ENCODE measurements at places on chromosomes 7 and 10. TPM values are rescaled to one million over a fixed set of nuclear protein-coding genes. Genes with fewer than 3 reads are reported as not detected.

DNA sequence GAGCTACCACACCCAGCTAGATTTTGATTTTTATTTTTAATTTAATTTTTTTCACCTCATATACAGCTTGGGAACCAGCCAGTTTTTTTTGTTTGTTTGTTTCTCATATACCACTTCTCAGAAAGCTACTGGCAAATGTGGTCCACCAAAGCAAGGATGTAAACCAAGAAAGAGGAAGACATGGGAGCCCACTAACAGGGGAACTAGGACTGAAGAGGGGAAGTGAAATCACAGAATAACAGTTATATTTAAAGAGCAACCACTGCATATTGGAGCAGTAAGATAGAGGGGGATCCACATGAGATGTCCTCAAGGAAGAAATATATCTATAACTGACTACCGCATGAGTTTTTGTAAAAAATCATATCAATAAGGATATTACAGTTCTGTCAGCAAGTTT, 10.5 kb downstream of the CPVL start:
- DNase-seq, result no peak

DNA sequence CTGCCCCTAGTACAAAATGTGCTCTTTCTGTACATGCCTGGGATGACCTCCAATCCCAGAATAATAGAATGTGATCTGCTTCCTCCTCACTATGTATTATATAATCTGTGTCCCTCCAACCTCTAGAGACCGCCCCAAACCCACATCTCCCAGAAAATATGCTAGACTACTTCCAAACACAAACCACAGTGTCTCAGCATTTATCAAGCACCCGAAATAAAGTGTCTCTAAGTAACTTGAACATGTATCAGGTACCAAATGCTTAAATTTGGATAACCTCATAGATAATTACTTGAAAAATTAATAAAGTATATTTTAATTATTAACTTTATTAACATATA, 16.1 kb downstream of the LYZL1 start:
- no peak for DNase-seq

- no peak for DNase-seq
These were observed 182.8 kb downstream of the CREB5 start for GRCh38 chr7:28595076-28595475.

- DNase-seq, result no peak
These were observed 126.8 kb downstream of the RSU1 start for GRCh38 chr10:16690417-16690816.

GRCh38 chr7:55086413-55087201, 67.8 kb downstream of the EGFR start:
- peak; percentile 72 for DNase-seq

- no peak for DNase-seq
These were observed 237.7 kb downstream of the CACNB2 start for GRCh38 chr10:18377898-18378297.

DNA sequence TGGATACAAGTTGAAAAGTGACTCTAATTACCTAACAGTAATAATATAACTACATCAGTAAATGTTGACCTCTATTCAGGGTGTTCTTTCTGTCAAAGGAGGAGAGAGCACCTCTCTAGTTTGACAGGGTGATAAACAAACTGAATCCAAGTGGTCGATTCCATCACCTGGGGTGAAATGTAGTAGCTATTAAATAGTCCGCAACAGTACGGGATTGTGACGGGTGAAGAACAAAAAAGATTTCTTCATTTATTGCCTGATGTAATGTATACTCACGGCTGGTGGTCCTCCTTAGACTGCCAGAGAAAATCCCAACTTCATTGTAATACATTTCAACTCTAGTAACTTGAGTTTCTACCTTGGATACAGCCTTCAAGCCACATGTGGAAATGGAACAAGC, 292.5 kb upstream of the CELF2 start:
- no peak for DNase-seq

GRCh38 chr7:116212869-116213268, 2.5 kb downstream of the TES start:
- no peak for DNase-seq

- DNase-seq, result no peak
These were observed 1.6 kb upstream of the GTF2I start for GRCh38 chr7:74655768-74656440.

DNA sequence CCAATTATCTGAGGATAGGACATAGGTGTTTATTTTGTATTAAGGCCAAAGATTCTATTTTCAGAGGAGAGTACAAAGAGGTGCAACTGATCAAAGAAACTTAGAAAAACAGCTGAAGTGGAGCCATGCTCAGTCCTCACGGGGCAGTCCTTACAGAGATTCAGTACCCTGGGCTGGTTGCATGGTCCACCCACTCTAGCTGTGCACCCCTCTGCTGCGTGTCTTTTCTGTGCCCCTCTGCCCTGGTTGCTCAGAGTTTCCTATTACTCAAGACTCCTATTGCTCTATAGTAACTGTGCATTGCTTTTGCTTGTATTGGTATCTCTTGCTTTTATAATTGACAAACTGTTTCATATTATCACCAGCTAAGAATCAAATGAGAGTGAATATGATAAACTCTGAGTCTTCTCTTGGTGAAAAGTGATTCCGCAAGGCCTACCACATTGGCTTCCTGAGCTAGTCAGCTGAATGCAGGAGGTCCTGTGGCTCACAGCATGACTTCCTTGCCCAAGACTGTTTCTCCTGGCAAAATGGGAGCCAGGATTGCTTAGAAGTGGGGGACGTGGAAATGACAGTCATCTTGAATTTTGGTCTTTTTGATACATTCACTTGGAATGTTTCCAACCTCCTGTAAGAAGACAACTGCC, 137.0 kb downstream of the GLCCI1 start:
- no peak for DNase-seq

GRCh38 chr7:116614499-116615262, 57.3 kb upstream of the MET start:
- no peak for DNase-seq

DNA sequence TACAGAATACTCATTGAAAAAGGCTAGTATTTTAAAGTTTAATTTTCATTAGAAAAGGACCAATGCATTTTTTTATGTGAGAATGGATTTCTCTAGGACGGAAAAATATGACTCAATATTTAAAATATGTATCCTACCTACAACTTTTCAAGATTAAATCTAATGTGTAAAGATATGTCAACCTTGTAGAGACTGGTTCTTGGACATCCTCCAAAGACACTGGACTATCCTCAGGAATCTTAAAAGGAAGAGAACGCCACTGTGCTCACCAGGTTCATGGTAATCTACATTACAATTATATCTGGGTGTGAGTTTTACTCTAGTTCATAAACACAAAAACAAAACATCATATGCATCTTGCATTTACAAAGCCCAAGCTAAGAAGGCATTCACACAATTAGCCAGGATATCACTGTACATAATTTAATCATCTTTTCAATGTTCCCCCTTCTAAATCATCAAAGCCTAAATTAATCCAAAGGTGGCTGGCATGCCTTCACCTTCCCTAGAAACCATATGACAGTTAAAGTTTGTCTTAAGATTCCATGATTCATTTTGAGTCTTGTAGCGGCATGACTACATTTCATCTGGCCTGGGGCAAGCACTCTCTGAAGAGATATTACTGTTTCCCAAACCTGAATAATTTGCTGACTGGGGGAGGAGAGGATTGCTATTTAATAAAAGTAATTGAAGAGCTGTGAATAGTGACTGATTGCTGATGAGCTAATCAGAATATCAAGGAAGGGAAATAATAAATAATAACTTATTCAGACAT, 12.0 kb downstream of the SGCE start:
- no peak for DNase-seq

GRCh38 chr7:110003827-110004226, 1087.1 kb upstream of the LRRN3 start:
- no peak for DNase-seq

DNA sequence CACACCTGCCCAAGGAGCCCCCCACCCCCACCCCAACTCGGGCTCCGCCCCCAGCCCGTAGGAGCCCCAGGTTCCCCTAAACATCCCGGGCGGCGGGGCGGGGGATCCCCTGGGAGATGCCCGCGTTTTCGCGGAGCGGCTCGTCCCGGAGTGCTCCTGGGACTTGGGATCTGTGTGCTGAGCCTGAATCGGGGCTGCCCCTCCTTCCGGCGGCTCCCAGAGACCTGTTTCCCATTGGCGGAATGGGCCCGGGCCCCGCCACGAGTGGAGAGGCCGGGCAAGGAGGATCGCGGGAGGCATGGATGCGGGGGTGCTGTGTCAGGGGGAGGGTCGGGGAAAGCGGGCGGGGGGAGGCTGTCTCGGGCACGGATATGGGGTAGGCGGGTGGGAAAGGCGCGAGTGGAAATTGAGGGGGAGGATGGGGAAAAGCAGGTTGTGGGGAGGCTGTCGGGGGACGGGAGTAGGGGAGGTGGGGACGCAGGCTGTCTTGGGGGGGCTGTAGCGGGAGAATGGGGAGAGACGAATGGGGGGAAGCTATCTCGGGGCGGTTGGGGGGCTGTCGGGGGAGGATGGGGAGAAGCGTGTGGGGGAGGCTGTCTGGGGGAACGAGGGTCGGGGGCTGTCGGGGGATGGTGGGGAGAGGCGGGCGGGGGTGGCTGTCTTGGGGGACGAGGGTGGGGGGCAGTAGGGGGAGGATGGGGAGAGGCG, 572 bp upstream of the BHLHA15 start:
- no peak for DNase-seq

DNA sequence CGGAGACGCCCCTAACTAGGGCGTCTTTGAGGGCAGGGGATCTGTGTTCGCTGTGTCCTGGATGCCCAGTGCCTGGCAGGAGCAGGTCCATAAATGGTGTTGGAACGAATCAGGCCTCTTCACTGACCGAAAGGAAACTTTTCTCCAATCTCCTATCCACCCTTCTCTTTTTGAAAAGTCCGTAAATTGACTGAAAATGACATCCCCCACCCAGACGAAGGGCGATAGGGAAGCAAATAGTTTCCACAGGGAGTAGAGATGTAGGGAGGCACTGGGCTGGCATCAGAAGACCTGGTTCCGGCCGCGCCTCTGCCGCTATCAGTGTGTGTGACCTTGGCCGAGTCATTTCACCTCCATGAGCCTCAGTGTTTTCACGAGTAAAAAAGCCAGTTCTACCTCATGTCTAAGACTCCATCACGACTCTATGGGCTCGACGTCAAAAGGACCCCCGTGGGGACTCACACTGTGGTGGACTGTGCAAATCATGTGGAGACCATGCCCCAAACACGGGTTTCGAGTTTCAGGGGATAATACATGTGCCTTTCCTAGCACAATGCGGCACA, 497 bp upstream of the RAB11FIP2 start:
- DNase-seq, result no peak

GRCh38 chr10:125824736-125825135, 1.4 kb downstream of the BCCIP start:
- DNase-seq, result no peak

- DNase-seq, result peak; percentile 29
These were observed 220.1 kb downstream of the PPP1R3A start for GRCh38 chr7:113698556-113699220.

GRCh38 chr7:124686543-124687171, 78.9 kb downstream of the GPR37 start:
- no peak for DNase-seq

DNA sequence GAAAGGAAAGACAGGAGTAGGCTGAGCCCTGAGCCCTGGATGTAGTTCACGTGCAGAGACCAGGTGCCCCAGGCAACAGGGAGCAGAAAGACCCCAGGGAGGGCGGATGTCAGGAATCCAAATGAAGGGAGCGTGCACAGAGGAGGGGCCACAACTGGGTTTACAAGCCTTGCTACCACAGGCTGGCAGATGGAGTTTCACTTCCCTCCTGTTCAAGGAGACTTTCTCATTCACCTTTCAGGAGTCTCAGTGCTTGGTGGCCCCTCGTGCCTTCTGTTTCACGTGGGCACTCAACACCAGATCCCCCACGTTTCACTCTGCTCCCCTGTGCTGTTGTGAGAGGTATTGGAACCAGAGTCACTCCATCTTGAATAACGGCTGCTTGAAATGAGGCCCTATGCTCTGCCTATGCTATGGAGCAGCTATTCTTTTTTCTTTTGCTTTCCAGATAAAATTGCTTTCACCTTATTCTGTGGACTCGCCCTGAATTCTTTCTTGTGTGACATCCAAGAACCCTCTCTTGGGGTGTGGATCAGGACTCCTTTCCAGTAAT, 601.4 kb upstream of the IGFBP3 start:
- DNase-seq, result no peak

- no peak for DNase-seq
These were observed 588.0 kb downstream of the SORCS1 start for GRCh38 chr10:106576534-106576933.

DNA sequence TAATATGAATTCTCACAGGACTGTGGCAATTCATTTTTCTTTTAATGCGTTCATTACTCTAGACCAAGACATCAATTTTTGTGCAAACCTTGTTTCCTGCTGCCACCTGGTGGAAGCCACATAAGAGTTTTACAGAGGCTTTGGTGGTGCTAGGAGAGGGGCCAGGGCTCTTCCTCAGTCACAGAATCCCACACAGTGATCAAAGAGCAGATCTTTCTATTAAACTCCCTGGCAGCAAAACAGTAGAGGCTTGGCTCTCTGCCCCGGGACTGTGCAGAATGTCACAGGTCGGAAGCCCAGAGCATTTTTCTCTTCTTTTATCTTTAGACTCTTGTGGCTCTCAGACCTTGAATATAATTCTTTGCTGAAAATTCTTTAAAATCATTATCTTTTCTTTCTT, 506.4 kb upstream of the C7orf33 start:
- DNase-seq, result peak; percentile 83

Gene OPN1SW
- polyA plus RNA-seq, result 2.2 TPM

Gene NPSR1
- not detected for polyA plus RNA-seq

Gene RNLS
- polyA plus RNA-seq, result 15.3 TPM

Gene PLCE1
- polyA plus RNA-seq, result 43.0 TPM

Gene HEPACAM2
- 5.9 TPM for polyA plus RNA-seq

Gene CAMK2B
- 1.7 TPM for polyA plus RNA-seq

Gene AKR1D1
- 0.08 TPM for polyA plus RNA-seq

Gene CYP26C1
- 0.05 TPM for polyA plus RNA-seq

Gene PON1
- 0.33 TPM for polyA plus RNA-seq

Gene MACC1
- 10.8 TPM for polyA plus RNA-seq

Gene PDE1C
- polyA plus RNA-seq, result 4.6 TPM

Gene MOGAT3
- 0.90 TPM for polyA plus RNA-seq

Gene ATOH7
- polyA plus RNA-seq, result 1.7 TPM

Measured in left kidney (tissue), 8 donors.